ENCODE measurements at places on chromosomes 2 and 18.

- no peak for DNase-seq
These were observed 928.5 kb upstream of the CELF4 start for GRCh38 chr18:38494065-38494464.

DNA sequence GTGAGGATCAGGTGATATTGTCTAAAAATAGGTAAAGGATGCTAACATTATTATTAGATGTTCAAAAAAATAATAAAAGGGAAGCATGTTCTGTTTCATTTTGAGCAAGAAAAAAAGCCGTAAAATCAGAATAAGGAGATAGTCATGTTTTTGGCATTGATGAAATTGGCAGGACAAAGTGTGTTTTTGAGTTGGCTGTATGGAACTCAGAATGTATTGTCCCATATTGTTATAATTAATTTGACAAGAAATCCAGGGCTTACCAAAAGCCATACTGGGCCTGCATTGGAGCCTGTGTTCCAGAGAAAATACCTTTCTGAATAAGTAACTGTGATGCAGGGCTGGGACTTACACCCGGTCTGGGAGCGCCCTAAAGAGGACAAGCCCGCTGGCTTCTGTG lies 232.0 kb downstream of the AGAP1 start:
- no peak for DNase-seq

GRCh38 chr2:206989311-206989710 lies 50.0 kb downstream of the CPO start:
- DNase-seq = no peak

GRCh38 chr2:135245071-135245470 lies 193.0 kb downstream of the RAB3GAP1 start:
- no peak for DNase-seq

GRCh38 chr2:232228971-232229894 lies 149.3 kb upstream of the ALPP start:
- DNase-seq = no peak

DNA sequence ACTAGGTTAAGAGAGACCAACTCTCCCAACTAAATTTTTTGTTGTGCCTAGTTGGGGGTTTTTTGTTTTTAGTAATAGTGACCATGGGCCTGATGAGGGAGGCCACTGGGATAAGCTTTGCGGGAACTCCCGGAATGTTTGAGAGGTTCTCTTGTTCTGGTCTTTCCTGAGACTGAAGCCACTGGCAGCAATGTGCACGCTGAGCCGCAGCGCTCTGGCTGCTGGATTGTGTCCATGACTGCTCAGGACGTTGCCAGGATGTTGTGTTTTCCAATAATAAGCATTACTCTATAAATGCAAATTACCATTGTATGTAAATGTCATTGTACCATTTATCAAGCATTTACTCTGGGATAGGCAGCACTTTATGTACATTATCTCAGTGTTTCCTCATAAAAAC lies 126.1 kb downstream of the GALNT1 start:
- DNase-seq = no peak

DNA sequence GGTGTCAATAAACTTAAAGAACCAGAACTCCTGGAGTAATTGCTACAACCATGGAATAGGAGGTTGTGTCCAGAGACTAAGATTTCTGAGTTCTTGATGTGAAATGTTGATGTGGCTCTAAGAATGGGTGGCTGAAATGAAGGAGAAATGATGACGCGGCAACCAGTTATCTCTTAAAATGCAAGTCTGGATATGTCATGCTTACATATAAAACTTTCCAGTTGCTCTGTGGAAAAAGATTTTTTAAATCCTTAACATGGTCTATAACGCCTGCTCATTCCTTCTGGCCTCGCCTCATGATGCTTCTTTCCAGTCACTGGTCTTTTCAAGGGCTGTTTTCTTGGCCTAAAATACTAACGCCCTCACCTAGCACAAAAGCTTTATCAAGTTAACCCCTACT lies 23.5 kb upstream of the MYO1B start:
- DNase-seq = no peak

- no peak for DNase-seq
These were observed 20.6 kb upstream of the ST8SIA3 start for GRCh38 chr18:57331718-57332117.

GRCh38 chr2:156480376-156480775 lies 44.2 kb downstream of the GPD2 start:
- no peak for DNase-seq

GRCh38 chr2:68643874-68644485 lies 601 bp downstream of the PROKR1 start:
- DNase-seq = no peak

GRCh38 chr2:183283209-183283608 lies 159.0 kb downstream of the NUP35 start:
- no peak for DNase-seq

DNA sequence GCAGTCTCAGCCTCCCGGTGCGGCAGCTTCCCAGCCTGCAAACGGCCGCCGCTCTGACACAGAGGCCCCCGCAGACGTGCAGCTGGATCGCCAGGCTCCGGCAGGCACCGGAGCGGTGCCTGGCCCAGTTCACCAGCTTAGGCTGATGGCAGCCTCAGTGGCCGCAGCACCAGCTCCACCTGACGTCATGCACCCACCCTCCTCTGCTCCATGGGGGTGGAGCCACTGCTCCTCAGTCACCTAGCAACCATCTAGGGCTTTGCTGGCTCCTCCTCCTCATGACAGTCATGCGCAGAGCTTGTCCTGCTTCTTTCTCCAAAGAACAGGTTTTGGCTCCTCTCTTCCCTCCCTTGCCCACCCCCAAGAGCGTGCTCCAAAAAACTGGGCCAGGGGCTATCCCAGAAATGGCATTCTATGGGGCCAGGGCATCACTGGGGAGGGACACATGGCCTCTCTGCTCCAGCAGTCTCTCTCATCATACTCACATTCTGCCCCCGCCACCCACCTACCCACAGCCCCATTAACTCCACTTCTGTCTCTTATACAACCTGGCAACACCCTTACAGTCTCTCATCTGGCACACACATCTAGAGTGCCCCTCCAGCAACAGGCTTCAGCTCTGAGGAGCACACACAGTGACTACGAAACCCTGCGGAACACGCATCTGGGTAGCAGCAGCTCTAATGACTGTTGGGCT lies 5.5 kb downstream of the DCTN1 start:
- peak; percentile 21 for DNase-seq

DNA sequence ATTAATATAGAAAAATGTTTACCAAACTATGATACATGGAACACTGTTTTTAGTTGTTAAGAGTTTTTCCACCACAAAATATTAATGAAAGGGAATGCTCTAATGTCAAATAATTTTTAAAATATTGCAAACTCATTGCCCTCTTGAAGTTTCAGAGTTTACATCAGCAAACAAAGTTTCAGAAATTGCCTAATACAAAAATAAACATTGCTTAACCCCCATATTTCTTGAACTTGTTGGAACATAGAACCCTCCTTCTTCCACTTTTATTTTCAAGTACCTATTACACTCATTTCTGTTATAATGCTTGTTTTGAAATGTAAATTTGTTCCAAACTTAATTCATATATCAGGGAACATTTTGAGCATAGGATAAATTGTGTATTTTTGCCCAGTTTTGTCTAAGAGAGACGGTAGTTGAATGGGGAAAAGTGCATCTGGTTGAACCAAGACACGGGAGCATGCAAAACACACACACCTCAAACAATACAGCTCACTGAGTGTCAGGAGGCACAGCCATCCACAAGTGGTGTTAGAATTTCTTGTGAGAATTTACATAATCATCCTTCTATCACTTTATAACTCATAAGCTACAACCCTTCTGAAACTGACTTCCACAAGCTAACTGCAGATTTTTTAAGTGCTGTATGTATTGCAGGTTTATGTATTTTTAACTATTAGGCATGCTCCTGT lies 5.3 kb upstream of the MC4R start:
- DNase-seq = no peak

DNA sequence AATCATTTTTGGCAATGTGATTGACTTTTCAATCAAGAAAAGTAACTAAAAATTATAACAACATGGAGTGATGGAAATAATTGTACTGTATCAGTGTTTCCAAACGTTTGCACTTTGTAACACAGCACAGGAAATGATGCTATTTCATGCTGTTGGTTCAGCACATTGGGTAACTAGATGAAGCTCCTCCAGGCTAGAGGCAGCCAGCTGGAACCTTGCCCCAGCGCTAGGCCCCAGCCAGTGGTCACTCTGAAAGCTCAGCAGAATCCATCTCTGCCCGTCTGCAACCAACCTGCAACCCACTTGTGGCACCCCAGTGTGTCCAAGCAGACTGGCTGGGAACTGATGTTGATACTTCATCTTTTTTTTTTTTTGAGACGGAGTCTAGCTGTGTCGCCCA lies 15.3 kb downstream of the UNC50 start:
- DNase-seq = no peak

DNA sequence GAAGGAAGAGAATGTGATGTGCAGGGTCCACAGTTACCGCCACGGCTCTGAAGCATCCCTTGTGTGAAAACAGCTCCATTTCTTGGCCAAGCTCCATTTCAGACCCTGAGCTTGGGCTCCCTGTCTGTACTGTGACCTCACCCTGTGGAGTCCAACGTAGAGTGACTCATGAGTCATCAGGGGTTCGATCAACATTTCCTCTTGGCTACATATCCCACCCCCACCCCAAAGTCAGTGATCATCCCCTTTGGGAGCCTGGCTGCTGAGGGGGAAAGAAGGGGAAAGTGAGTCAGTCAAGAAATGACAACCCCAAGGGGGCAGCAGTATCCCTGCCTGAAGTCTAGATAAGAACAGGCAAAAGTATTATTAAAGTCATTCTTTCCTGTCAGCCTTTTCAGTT lies 62.2 kb downstream of the PAPOLG start:
- no peak for DNase-seq

DNA sequence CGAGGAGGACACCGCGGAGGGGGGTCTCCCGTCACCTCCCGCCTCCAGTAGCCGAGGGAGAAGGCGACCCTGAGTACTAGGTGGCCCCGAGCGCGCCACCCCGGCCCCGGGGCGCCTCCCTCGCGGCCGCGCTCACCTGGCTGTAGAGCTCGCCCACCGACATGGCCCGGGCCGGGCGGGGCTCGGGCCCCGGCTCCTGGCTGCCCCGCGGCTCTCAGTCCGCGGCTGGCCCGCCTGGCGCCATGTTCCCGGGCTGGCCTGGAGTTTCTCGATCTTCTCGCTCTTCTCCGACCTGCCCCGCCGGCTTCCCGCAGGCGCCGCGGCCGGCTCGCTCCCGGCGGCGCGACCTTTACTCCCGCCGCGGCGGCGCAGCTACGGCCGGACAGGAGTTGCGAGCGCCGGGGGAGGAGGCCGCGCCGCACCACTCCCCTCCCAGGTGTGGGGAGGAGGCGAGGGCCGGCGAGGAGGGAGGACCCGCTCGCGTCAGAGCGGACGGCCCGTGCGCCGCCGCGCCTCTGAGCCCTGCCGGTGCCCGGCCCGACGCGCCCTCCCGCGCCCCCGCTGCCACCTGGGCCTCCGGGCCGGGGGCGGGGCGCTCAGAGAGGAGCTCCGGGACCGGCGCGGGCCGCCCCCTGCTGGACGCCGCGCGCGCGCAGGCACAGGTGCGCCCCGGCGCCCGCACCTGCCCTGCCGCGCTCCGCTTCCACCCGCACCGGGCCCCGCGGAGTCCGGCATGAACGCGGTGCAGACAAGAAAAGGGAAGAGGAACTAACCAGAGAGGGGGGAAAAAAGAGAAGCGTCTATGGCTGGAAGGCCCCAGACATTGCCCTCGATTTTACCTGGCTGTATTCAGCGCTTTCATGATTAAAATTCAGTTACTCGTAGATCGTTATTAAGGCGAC lies at the start of gene MYO5B:
Gene MYO5B, minus strand, starts transcription at position 517 of the 902 bp plus-strand sequence. Its CDS starts 354 bp downstream, at position 163.
- DNase-seq = no peak

DNA sequence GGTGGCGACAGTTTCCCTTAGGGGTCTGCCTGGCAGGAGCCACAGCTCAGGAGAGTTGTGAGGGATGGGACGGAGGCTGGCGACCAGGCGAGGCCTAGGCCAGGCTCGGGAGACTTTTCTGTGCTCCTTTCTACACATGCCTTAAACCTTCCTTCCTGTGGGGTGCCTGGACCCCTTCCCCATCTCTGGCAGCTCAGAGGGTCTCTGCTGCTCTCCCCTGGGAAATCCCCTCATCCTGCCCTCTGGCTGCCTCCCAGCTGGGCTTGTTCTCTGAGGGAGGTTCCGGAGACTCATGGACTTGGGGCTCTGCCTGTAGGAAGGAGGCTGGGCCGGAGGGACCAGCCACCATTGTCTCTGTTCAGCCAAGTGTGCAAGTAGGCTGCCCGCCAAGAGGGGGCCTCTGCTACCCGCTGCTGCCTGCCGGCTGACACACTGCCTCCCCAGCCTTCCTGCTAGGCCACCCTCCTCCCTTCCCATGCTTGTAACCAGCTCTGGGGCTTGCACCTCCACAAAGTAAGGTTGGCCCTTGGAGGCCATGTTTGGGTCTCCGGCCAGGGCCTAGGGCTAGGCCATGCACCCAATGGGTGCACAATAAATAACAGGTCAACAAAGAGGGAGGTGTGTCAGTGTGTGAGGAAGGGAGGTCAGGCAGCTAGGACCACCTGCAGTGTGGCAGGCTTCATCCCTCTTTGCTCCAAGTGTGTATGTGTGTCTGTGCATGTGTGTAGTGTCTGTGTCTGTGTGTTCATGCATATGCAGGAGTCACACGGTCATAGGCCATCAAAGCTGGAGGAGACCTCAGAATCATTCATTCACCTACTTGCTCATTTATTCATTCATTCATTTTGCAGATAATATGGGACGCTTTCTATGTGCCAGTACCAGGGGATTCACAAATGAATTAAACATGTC lies 28.8 kb downstream of the PSD4 start:
- no peak for DNase-seq

DNA sequence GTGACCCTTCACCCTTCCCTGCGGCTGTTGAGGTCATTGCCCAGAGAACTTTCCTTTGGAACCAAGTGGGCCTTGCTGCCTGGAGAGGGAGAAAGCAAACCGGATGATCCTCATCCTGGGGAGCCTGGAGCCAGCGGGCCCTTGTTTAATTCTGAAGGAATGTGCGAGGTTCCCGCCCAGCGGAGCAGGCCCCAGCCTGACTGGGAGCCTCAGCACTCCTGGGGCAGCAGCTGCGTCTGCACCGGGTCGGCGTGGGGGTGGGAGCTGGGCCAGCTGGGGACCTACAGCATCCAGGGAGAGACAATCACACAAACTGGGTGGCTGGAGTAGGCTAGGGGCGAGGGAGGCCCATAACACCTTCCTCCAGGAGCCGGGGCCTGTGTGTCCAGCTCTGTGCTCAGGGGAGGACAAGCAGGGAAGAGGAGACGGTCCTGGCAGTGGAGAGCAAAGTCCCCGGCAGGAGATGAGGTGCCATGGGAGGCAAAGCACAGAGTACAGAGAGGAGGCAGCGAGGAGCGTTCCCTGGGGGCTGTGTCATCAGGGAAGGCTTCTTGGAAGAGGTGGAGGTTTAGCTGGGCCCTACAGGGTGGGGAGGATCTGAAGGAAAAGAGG lies 61.9 kb upstream of the HAAO start:
- no peak for DNase-seq

DNA sequence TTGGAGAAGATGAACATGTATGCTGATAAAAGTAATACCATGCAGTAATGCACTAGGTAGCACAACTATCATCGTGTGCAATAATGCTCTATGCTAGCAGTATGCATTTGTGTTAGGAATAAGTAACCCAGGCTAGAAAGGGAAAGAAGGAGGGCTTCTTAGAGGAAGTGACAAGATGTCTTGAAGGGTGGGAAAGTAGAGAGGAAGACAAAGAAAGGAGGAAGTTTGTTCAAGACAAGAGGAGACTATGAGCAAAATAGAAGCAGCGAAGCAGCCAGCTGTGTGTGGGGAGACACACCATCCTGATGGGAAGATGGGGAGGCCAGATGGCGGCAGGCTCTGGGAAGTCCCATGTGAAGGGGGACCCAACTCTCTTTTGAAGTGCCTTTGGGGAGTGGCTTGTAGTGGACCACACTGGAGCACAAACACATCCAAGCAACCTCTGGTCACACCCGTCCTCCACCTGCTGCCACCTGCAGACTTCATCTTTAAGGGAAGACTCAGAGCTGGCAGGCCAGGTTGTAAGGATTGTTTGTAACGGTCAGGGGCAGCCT lies 39.9 kb upstream of the INHBB start:
- no peak for DNase-seq

- DNase-seq = no peak
These were observed 94.4 kb downstream of the FANCL start for GRCh38 chr2:58146707-58147106.

All from fibroblast of skin of left quadriceps (primary cell).